Mesothelial cell of epicardium (in vitro differentiated cells): ENCODE measurements at places on chromosomes 7 and 10.

DNA sequence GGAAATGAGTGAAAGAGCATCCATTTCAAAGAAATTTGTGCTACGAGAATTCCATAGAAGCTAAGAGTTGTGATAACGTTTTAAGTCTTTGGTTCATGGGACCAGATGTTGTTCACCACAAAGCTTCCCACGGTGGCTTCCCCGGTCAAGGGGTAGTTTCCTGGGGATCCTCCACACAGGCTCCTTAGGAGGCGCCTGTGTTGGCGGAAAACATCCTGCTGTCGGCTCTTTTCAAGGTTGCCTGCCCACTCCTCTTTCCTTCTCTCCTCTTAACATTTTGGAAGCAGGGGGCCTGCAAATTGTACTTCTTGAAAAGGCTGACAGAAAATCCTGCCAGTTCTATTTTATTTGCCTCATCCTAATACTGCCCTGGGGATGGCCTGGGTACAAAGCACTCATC, 398.6 kb downstream of the SORCS1 start:
- H3K27ac ChIP-seq, result no peak overlapping the region
- H3K4me1 ChIP-seq, result peaks cover 14% of the 10 kb centered on the region
- H3K36me3 ChIP-seq, result no peaks in the 10 kb centered on the region
- peaks cover 17% of the 10 kb centered on the region for H3K27me3 ChIP-seq
- H3K4me3 ChIP-seq, result no peak overlapping the region

GRCh38 chr7:128168667-128169210, 72.3 kb upstream of the LEP start:
- peak overlapping the region; percentile 66 for H3K4me3 ChIP-seq
- DNase-seq, result peak; percentile 82
- H3K4me1 ChIP-seq, result peaks cover 18% of the 10 kb centered on the region
- no peaks in the 10 kb centered on the region for H3K36me3 ChIP-seq

DNA sequence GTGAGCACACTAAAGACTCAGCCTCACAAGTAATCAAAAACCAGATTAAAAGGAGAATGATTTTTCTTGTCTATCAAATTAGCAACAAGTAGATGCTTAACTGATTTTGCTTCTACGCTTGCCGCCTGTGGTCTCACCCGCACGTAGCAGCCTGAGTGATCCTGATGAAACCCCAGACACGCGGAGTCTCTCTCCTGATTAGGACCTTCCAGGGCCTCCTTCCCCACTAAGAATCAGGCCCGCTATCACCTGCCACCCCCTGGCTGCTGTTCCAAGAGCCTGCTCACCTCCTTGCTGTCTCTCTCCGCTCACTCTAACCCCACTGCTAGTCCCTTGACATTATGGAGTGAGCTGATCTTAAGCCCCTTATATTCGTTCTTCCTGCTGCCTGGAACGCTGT, 325.9 kb upstream of the NRP1 start:
- H3K27me3 ChIP-seq, result no peaks in the 10 kb centered on the region
- DNase-seq, result no peak
- H3K4me3 ChIP-seq, result no peak overlapping the region
- peaks cover 25% of the 10 kb centered on the region for H3K4me1 ChIP-seq
- H3K36me3 ChIP-seq, result no peaks in the 10 kb centered on the region

GRCh38 chr10:52212062-52212461, 102.0 kb upstream of the DKK1 start:
- H3K36me3 ChIP-seq, result no peaks in the 10 kb centered on the region
- peaks cover 25% of the 10 kb centered on the region for H3K4me1 ChIP-seq
- H3K27ac ChIP-seq, result no peak overlapping the region
- no peak for DNase-seq
- no peaks in the 10 kb centered on the region for H3K27me3 ChIP-seq

GRCh38 chr7:72064916-72065315, 347.2 kb downstream of the CALN1 start:
- H3K36me3 ChIP-seq, result no peaks in the 10 kb centered on the region
- peaks cover 11% of the 10 kb centered on the region for H3K27me3 ChIP-seq
- H3K4me3 ChIP-seq, result no peak overlapping the region
- no peaks in the 10 kb centered on the region for H3K4me1 ChIP-seq

- peak overlapping the region; percentile 99 for H3K4me3 ChIP-seq
- H3K27me3 ChIP-seq, result no peaks in the 10 kb centered on the region
- peak overlapping the region; percentile 99 for H3K27ac ChIP-seq
- no peaks in the 10 kb centered on the region for H3K36me3 ChIP-seq
- H3K4me1 ChIP-seq, result peaks cover 32% of the 10 kb centered on the region
- DNase-seq, result no peak
Observed at GRCh38 chr7:4775848-4776623, 613 bp downstream of the AP5Z1 start.

DNA sequence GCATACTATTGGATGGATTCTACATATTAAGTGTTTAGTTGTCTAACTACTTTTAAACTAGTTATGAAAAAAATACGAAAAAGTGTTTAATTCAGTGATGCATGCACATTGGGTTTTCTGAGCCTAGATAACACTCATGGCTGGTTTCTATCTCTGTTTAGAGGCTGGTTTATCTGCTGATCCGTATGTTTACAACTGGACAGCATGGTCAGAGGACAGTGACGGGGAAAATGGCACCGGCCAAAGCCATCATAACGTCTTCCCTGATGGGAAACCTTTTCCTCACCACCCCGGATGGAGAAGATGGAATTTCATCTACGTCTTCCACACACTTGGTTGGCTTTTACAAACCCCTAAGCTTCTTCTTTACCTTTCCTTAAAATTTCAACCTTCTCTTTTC, 10.2 kb downstream of the GPNMB start:
- no peak overlapping the region for H3K4me3 ChIP-seq
- DNase-seq, result no peak
- no peaks in the 10 kb centered on the region for H3K36me3 ChIP-seq

GRCh38 chr7:122913608-122914007, 27.3 kb upstream of the CADPS2 start:
- no peak overlapping the region for H3K4me3 ChIP-seq
- no peaks in the 10 kb centered on the region for H3K36me3 ChIP-seq
- DNase-seq, result no peak
- H3K4me1 ChIP-seq, result no peaks in the 10 kb centered on the region
- no peak overlapping the region for H3K27ac ChIP-seq
